ENCODE measurements at places on chromosomes 5 and 9.
A peak's percentile ranks its signal among the peaks of the same experiment; 100 is the strongest.

DNA sequence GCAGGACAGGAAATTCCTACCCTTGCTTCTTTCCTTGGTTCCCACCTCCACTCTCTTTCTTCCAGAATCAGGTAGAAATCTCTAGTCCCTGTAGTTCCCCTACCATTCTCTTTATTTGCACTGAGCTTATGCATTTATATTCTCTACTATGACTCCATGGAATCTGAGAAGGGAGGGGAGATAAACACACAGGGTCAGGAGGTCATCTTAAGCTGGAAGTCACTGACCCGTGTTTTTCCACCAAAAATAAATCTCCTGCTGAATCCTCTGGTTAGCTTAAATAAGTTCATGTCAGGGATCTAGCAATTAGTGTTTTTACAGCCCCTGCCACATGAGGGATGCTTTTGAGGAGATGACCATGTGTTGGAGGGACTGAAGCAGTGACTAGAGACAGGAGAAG lies 3.7 kb downstream of the ACTL7B start:
- DNase-seq = no peak

DNA sequence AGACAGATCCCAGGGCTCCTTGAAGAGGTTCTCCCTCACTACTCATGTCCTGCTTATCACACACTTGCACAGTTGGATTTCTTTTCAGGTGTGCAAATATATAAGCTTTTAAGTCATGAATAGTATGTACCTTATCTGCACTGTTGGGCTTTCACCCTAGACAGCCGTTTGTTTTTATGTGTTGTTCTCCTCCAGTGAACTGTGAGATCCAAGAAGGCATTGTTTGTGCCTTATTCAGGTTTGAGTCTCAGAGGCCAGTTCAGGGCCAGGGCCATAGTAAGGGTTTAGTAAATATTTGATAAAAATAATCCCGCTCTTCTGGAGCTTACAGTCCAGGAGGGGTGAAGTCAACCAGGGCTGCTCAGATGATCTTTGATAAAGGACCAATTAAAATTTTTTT lies 480.0 kb downstream of the TMEM38B start:
- DNase-seq = no peak

GRCh38 chr9:70228611-70229010 lies 30.2 kb upstream of the SMC5 start:
- no peak for DNase-seq

GRCh38 chr5:14935341-14935740 lies 63.8 kb upstream of the ANKH start:
- no peak for DNase-seq

DNA sequence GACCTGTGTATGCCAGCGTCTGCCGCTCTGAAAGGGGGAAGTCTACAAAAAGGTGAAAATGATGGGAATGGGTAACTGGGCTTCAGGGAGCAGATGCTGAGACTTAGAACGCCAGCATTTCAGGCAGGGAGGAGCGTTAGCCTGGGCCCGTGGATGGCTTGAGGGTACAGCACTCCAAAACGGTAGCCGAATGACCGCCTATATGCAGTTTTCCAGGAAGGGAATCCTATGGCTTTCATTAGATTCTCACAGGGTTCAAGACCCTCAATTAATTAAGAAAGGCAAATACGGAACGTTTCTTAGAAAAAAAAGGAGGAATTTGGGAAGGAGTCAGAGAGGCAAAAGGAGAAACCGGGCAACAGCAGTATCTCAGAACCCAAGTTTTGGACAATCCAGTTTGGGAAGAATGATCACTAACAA lies 639 bp downstream of the AMACR start:
- no peak for DNase-seq

- peak; percentile 50 for DNase-seq
Observed at GRCh38 chr5:52915176-52915875, 73.8 kb upstream of the ITGA2 start.
